ENCODE measurements at places on chromosomes 3 and 15.

- DNase-seq, result no peak
Observed at GRCh38 chr3:53164911-53165310, 3.9 kb downstream of the PRKCD start.

GRCh38 chr15:61038910-61039309 is 190.2 kb downstream of the RORA start:
- DNase-seq, result no peak

GRCh38 chr3:147572970-147573340 is 163.8 kb downstream of the ZIC1 start:
- DNase-seq, result no peak

- no peak for DNase-seq
Observed at GRCh38 chr3:88452228-88452627, 302.5 kb downstream of the C3orf38 start.

DNA sequence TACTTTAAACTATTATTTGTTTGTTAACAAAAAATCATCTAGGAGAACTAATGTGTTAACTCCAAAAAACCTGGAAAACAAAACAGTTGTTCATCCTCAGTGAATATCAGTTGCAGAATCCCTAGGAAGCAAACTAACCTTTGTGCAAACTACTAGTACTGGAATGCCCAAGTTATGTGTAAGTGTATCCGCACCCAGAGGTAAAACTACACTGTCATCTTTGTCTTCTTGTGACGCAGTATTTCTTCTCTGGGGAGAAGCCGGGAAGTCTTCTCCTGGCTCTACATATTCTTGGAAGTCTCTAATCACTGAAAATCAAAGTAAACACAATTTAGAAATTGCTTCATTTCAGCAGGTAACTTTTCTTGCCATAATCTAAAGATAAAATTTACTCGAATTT is 29.8 kb downstream of the DYNC1LI1 start:
- DNase-seq, result no peak

All from mesothelial cell of epicardium (in vitro differentiated cells).